HCT116 (cell line): ENCODE measurements at places on chromosomes 5 and 9.

GRCh38 chr5:129387944-129388343 is 72.2 kb upstream of the ADAMTS19 start:
- no peak for DNase-seq

DNA sequence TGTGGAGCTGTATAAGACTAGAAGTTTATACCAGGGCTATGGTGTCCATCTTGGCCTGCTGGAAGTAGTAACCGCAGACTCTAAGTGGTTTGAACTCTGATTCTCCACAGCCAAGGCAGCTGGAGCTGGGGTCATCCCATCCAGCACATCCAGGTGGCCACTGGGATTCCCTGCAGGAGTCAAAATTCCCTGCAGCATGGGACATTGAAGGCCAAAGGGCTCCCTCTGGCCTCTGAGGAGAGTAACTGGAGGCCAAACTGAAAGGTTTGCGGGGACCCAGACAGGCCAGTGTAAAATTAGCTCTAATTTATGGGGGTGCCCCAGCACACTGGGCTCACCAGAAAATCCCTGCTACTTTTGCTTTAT is 12.2 kb upstream of the PRXL2C start:
- no peak for DNase-seq

DNA sequence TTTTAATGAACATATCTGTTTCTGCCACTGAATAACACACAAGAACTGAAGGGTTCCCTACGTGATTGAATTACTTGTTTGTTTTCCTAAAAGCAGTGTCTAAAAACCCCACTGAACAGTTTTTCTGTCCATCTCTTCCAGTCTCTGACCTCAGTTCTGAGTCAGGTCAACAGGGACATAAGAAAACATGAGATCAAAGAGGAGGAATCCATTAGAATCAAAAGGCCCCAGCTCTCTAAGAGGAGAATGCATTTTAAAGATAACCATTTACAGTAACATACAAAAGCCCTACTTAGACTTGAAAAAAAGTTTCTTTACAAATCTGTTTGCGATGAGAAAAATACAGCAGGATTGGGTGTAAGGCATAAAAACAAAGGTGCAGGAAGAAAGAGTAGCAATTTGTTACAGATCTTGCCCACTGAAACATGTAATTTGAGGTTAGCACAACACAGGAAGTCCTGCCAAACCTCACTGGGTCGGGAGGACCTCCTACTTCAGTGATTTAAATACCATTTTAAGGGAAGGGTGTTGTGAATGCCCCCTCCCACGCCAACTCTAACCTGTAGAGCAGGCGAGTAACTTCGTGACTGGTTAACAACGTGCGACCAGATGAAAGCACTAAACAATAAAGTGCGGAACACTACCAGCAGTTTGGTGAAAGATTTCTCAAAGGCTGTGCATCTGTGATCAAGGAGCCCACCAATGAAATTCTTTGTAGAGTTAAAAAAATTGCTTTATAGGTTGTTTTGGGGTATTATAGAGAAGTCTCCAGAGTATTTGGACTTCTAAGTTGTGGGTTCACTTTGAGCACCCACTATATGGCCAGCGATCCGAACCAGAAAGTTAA is 1.3 kb downstream of the QSOX2 start:
- no peak for DNase-seq

DNA sequence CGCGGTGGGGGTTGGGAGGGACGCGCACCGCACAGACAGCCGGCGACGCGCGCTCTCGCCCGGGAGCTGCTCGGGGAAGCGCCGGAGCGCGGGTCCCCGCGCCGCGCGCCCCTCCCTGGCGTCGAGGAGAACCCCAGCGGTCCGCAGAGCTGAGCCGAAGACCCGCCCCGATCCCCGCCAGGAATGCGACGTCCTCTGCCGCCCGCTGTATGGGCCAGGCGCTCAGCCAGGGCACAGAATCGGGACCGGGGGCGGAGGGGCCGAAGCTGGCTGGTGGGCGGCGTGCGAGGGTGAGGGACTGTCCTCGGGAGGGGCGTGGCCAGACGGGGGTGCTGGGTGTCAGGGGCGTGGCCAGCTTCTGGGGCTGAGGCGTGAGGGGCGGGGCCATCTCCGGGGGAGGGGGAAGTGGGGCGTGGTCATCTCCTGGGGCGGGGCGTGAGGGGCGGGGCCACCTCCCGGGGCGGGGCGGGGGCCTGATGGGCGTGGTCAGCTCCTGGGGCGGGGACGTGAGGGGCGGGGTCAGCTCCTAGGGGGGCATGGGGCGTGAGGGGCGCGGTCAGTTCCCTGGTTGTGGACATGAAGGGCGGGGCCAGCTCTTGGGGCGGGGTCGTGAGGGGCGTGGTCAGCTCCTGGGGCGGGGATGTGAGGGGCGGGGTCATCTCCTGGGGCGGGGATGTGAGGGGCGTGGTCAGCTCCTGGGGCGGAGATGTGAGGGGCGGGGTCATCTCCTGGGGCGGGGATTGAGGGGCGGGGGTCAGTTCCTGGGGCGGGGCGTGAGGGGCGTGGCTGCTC is 965 bp downstream of the PTGDS start:
- DNase-seq = no peak

GRCh38 chr5:141326088-141326854 is 4.0 kb upstream of the PCDHGA1 start:
- DNase-seq = no peak

DNA sequence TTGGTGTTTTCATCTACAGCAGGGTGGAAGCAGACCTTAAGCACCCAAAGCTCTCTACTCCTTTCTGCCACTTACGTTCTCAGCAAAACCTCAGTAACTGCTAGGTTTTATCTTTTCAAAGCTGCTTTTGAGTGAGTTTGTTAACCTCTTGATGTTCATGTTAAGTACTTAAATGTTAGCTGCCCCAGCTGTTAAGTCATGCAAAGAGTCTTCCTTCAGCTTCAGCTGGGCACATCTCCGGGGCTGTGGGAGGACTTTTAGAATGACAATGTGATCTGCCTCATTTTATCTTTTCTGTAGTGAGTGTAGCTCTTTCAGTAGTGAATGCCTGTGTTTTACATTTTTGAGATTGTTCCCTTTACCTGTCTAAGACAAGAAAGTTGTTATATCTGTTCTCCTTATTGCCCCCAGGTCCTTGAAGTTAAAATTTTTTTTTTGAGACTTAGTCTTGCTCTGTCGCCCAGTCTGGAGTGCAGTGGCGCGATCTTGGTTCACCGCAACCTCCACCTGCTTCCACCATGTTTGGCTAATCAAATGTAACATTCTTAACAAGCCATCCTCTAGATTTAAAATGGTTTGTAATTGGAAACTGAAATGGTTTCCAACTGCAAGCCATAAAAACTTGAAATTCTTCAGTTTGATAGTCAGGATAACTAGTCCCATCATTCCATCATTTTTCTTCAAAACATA is 19.6 kb downstream of the KDM4C start:
- no peak for DNase-seq

DNA sequence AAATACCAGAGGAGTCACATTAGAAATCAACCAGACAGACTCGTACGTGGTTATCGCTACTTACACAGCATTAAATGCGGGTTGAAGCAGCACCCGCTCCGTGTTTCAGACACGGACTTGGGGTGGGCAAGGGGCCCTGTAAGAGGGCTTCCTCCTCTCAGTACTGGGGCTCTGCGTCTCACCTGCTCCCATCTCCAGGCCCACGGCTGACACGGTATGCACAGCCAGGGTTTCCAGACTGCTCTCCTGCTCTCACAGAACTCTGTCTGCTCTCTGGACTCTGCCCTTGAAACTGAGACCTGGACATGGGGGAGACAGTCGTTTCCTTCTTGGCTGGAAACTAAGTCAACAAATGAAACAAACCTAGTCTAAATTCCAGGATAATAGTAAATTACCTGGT is 24.7 kb upstream of the RASGEF1C start:
- no peak for DNase-seq

DNA sequence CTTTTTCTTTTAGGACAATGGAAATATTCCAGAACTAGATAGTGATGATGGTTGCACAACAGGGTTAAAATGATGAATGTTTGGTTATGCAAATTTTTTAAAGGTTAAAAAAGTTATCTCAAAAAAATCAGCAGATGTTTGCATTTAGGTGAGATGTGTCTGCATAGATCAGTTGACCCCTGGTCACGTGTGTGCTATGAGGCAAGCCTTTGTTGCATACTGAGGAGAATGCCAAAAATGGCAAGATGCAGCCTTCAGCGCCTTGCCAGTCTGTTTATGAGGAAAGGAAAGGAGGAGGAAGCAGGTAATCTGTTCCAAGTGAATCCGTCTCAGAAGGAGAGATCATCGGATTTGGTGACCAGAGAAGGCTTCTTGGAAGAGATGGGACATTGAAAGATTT is 11.9 kb downstream of the MEGF10 start:
- no peak for DNase-seq

GRCh38 chr9:137347928-137348327 is 45.9 kb upstream of the NRARP start:
- no peak for DNase-seq

DNA sequence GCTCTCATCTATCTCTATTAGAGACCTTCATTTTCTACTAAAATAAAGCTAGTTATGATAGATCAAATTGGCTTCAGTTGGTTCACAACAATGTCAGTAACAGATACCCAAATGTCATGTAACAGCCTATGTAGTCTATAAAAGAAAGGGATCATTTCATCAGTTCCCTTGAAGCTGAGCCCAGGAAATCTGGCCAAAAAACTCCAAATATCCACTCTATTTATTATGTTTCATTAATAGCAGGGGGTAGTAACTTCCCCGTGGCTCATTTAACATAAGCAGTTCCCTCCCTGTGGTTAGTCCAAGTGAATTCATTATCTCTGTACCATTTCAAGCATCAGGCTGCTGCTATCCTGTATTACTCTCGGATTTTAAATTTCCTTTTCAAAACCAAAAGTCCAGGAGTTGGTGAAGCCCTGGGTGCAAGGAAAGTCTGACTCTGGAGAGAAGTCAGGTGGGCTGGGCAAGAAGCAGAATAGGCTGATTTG is 66.0 kb downstream of the SH3PXD2B start:
- DNase-seq = no peak

GRCh38 chr9:31030741-31031202 is 1353.7 kb upstream of the ACO1 start:
- no peak for DNase-seq

- DNase-seq = no peak
Observed at GRCh38 chr5:172919525-172920446, 39.4 kb upstream of the RPL26L1 start.

- DNase-seq = no peak
Observed at GRCh38 chr5:136525597-136525996, 160.3 kb upstream of the TRPC7 start.

- no peak for DNase-seq
Observed at GRCh38 chr5:13909271-13909670, 35.2 kb downstream of the DNAH5 start.
